Psoas muscle (tissue), 8 donors: ENCODE measurements at places on chromosomes 16 and 17. TPM values are rescaled to one million over a fixed set of nuclear protein-coding genes. Genes with fewer than 3 reads are reported as not detected.
A peak's percentile ranks its signal among the peaks of the same experiment; 100 is the strongest.

GRCh38 chr16:4688674-4689045, 4.7 kb upstream of the NUDT16L1 start:
- DNase-seq, result peak; percentile 55

DNA sequence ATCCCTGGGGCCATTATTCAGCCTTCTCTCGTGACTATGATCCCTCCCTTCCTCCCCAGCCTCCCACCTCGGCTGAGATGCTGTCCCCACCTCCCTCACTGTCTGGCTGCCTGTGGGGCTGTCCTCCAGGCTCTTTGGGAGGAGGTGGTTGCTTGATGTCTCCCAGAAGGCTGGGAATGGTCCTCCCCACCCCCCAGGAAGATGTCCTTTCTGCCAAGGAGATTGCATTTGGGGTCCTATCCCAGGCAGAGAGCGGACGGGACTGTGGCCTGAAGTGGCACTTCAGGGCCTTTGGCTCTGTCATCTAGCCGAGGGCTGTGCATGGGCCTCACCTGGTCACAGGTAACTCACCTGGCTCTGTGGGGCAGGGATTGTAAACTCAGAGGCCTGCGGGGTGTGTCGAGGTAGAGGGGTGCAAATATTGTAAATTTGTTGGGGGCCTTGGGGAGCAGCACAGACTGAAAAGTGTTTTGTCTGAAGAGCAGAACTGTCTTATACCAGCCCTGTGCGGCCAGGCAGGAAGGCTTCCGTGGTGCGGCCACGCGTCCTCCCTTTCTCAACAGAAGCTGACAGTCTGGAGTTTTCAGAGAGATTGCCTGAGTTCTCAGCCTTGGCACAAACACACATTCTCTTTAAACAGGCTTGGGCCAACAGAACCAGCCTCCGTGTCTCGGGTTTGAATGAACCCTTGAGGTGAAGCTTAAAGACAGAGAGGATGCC, 177.9 kb downstream of the SEC14L1 start:
- no peak for DNase-seq

GRCh38 chr16:1731603-1732002, 25.6 kb downstream of the MAPK8IP3 start:
- DNase-seq, result no peak

GRCh38 chr17:80889231-80890195, 102.1 kb upstream of the CHMP6 start:
- DNase-seq, result peak; percentile 47

- DNase-seq, result no peak
These were observed 130.6 kb downstream of the MYO1D start for GRCh38 chr17:32746280-32746679.

DNA sequence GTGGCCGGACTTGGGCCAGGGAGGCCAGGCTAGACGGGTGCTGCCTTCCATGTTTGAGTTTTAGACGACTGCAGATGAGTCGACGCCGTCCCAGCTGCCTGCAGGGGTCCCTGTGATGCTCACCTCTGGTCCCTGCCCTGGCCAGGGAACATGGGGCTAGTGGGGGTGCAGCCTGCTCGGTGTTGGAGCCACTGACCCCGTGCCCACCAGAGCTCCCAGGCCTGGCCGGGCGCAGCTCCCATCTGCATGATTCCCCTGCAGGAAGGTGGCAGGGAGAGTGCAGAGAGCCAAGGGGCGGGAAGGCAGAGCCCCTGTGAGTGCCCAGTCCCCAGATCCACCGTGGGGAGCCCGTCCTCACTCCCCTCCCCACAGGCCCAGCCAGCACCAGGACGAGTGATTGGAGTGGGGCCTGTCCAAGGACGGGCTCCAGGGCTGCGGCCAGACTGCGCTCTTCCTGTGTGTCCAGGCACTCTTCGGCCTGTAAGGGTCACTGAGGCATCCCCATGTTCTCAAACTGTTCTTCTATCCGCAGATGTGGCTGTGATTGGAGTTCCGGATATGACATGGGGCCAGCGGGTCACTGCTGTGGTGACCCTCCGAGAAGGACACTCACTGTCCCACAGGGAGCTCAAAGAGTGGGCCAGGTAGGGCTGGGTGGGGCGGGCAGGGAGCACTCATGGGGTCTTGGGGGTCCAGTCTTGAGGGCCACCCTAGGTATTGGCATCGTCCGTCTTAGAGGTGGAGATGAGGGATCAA, 26.0 kb upstream of the CDH15 start:
- DNase-seq, result no peak

CX3CL1 gene
- 6.2 TPM for polyA plus RNA-seq
